COR-L47 (cell line): ENCODE measurements at places on chromosomes 3 and 15.

GRCh38 chr15:89898614-89899294 lies 5.0 kb upstream of the AP3S2 start:
- DNase-seq, result peak; percentile 66

DNA sequence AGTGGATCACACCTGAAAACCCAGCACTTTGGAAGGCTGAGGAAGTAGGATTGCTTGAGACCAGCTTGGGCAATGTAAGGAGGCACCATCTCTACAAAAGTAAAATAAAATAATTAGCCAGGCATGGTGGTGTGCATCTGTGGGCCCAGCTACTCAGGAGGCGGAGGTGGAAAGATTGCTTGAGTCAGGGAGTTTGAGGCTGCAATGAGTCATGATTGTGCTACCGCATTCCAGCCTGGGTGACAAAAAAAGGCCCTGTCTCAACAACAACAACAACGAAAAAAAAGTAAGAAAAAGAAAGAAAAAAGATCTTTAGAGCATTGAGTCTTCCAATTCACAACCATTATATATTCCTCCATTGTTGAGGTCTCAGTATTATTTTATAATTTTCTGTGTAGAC lies 192.4 kb upstream of the DPH6 start:
- no peak for DNase-seq

DNA sequence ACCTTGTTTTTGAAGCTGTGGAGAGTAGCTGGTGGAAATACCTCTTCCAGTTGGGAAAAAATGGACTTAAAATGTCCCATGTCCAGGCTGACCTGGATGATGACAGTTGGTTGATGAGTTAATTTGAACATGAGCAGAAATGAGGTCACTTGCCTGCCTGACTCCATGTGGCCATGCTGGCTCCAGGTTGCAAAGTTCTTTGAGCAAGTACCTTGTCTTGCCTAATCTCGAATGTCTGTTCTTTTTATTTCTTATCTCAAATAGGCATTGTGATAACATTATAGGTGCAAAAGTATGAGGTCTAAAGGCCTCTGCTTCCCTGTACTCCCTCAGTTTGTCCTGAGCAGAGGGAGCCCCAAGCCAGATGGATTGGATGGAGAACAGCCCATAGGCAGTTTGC lies 9.0 kb downstream of the MAPKBP1 start:
- no peak for DNase-seq

DNA sequence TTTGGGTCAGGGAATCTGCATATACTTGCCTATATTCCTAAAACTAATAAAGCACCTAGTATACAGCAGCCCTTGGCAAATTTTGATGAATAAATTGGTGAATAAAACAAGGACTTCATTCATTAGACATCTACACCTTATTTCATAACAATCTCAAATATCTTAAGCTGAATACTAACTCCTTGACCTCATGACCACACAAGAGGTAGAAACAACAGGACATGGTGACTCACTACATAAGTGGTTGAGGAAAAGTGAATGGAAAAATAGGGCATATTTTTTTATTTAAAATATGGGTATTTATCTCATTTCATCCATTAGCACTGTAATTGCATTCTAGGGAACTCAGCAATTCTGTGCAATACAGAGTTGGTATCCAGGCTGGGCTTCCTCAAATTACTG lies 7.8 kb upstream of the STAC start:
- no peak for DNase-seq

GRCh38 chr3:64046996-64047594 lies 23.8 kb upstream of the PSMD6 start:
- no peak for DNase-seq

DNA sequence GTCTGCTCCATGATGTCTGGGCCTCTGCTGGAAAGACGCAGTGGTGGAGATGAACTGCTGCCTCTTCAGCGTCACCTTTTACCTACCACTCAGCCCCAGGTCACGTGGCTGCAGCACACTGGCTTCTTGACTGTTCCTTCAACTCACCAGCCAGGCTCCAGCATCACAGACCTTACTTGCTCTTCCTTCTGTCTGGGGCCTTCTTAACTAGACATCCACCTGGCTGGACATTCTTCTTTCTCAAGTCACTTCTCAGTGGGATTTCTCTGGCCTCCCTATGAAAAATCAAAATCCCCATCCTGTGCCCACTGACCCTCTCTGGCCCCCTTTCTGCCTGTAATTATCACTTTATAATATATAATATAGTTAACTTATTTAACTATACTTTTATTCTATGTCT lies 29.7 kb upstream of the NSMCE3 start:
- DNase-seq, result no peak

DNA sequence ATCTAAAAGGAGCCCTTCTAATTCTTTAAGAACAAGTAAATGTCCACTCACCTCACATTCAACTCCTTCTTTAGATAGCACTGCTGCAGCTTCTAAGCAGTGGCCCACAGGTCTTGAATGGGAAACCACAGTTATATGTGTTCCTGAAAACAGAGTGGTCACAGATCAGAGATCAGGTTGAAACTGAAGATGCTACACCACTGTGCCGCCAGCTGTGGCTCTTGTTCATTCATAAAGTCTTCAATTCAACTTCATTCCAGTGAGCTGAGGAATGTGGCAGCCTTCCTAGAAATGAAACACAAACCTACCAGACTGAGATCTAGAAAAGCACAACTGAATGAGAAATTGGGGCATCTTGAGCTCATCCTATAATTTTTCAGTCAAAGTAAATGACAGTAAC lies 4.0 kb downstream of the PDHB start:
- no peak for DNase-seq

GRCh38 chr3:175297216-175297615 lies 438.1 kb downstream of the NAALADL2 start:
- no peak for DNase-seq

DNA sequence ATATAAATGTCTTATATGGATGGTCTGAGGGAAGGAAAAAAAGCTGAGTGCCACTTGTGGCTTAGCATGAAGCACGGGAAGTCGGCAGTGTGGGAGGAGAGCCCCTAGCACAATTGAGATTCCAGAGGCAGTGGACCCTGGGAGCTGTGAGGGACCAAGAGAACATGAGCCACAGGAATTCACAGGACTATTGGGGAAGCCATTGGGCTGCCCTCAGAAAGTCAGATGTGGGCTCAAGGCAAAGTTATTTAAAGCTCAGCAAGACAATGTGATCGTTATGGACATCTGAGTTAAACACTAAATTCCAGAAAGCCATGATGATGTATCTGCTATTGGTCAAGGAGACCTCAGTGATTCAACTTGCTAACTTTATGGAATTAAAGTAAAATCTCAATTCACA lies 380.8 kb upstream of the IL12A start:
- DNase-seq, result no peak

DNA sequence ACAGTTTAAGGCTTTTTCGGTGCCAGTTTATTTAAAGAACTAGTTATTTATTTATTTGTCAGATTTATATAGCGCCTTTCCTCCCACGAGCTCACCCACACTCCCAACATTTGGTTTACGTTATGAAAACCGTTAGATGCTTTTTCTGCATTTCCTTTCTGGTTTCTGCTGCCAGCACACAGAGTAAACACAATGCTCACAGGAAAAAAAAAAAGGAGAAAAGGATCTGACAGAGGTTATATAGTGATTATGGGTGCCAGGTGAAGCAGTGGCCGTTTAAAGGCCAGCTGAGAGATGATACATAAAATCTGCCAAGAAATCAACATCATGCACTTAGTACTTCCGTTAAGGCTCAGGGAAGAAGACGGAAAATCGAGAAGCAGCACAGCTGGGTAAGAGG lies 37.9 kb downstream of the ETV5 start:
- DNase-seq, result no peak

GRCh38 chr15:81908111-81908510 lies 137.7 kb downstream of the MEX3B start:
- no peak for DNase-seq

DNA sequence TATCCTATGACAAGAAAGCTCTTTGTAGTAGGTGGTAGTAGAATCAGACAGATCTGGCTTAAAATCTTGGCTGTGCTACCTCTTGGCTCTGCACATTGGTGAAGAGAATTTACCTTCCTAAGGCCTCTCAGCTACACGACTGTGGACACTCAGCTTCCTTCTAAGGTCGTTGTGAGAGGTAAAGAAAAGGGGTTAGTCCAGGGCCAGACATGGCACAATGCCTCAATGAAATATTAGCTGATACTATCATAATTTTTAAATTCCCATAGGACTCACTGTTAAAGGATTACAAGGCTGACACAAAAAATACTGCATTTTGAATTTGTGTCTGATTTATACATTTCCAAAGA lies 80.4 kb downstream of the IGF1R start:
- DNase-seq, result no peak
